ENCODE measurements at places on chromosomes 3 and 15.

GRCh38 chr3:188944108-188944507 is 227.7 kb upstream of the TPRG1 start:
- DNase-seq = no peak

- no peak for DNase-seq
These were observed 1.7 kb upstream of the CLN6 start for GRCh38 chr15:68231102-68231818.

DNA sequence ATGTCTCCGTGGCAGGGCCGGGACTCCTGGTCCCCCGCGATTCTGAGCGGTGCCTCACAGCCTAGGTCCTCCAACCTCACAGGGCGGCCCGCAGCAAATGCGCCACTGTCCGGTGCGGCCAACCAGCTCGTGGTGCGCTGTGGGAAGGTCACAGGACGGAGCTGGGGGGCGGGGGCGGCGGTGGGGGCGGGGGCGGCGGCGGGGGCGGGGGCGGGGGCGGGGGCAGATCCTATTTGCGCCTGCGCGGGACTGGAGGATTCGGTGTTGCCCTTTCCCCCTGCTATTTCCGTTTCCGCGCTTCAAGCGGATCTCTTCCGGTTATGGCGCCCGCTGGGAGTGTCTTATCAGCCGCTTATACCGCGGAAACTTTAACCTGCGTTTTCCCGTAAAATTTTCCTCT is 106.7 kb upstream of the SNRPN start:
- no peak for DNase-seq

DNA sequence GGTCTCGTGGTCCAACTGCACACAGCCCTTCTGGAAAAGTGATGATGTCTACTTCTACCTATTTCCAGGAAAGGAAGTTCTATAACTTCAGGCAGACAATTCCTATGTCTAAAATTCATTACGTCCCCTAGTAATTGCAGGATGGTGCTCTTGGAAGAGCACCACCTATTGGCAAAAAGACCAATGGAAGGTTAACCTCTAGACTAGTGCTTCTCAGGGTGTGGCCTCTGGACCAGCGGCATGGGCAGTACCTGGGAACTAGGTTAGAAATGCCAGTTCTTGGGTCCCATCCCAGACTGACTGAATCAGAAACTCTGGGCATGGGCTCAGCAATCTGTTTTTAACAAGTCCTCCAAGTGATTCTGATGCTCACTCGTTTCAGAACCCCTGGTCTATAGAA is 258.3 kb upstream of the ICE2 start:
- DNase-seq = no peak

GRCh38 chr3:89114841-89115223 is 7.4 kb downstream of the EPHA3 start:
- DNase-seq = no peak

- DNase-seq = no peak
These were observed 211.3 kb downstream of the KLF13 start for GRCh38 chr15:31537770-31538592.

- DNase-seq = no peak
These were observed 9.5 kb upstream of the KNSTRN start for GRCh38 chr15:40372981-40373380.

GRCh38 chr3:13251166-13251903 is 168.8 kb downstream of the NUP210 start:
- no peak for DNase-seq

- no peak for DNase-seq
These were observed 98.0 kb upstream of the ARHGEF26 start for GRCh38 chr3:154023148-154023547.

DNA sequence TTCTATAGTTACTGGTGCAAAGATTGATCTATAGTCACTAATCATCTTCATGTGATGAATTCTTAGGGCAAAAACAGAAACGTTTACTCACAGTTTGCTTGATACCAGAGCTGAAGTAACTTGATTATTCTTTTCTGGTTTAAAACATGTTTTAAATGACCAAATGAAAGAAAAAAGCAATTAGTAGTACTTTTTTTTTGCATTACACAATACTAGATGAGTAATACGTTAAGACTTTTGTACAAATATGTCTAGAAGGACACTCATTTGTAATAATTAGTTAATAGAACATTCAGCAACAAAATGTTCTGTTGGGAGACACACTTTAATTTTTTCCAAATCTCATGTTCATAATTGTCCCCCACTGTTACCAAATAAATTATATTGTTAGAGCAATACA is 523.2 kb downstream of the SOX2 start:
- no peak for DNase-seq

DNA sequence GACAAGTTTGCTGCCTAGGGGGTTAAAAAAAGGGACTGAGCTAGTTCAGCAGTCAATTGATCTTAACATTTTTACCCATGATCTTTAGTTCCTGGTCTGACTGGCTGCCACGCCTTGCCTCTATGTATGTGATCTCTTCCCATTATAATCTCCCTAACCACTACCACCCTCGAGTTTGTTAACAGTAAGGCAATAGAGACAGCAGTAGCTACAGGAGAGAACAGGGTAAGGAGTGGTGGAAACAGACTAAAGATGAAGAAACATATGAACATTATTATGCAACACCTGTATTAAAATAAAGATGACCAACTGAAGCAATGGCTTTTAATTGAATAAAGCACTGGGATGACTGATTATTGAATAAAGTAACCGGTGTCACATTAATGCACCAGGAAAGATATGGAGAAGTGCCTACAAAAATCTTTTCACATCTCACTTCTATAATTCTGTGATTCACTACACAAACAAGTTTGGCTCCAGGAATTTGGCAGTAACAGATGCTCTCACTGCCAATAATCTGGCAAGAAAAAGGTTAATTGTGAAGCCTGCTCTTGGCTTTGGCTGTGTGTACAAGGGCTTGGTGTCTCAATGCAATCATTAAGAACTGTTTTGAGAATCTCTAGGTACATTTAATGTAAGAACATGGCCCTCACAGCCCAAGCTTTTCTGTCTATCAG is 95.7 kb downstream of the HHLA2 start:
- DNase-seq = no peak

DNA sequence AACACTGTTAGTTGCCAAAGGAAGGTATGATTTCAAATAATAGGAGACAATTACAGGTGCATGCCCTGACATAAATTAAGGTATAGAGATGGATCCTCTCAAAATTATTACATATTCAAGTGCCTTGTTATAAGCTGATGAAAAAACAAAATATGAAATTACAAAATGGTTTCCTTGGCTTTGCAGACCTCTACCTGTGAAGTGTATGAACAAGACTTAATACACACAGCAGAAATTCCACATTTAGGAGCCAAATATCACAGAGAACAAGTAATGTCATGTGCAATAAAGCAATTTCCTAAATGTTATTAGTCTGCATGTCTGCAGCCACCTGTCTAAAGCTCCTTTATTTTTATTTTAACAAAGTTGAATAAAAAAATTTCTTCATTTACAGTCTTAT is 151.5 kb downstream of the ALCAM start:
- DNase-seq = no peak

DNA sequence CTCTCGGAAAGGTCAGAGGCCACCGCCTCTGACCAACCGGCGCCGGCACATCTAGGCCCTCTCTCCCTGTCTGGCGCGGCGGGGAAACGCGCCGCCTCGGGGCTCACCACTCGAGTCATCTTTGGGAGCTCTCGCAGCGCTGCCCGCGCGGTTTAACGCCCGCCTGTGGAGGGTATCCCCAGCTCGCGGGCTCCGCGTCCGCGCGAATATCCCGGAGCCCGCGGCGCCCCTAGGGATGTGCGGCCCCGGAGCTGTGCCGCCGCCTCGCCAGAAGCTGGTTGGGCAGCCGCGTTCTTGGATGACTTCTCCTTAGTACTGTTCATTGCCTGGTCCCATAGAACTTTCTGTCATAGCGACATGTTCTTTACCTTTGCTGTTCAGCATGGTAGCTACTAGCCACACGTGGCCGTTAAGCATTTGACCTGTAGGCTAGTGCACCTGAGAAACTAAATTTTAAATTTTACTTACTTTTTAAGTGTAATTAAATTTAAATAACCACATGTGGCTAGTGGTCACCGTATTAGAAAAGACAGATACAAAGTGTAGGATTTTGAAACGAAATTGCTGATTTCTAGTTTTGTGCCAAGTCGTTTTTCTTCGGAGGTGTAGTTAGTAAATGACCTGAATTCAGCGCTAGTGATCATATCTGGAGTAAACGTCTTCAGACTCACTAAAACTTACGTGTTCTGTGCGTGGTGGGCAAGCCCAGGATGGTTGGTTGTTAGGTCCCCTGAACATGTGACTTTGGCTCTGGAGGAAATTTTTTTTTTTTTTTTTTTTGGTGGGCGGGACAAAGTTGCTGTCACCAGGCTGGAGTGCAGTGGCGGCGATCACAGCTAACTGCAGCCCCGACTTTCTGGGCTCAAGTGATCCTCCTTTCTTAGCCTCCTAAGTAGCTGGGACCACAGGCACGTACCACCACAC is 835 bp downstream of the ARIH2 start:
- DNase-seq = no peak

GRCh38 chr3:150889106-150889505 is 16.1 kb downstream of the MINDY4B start:
- no peak for DNase-seq

DNA sequence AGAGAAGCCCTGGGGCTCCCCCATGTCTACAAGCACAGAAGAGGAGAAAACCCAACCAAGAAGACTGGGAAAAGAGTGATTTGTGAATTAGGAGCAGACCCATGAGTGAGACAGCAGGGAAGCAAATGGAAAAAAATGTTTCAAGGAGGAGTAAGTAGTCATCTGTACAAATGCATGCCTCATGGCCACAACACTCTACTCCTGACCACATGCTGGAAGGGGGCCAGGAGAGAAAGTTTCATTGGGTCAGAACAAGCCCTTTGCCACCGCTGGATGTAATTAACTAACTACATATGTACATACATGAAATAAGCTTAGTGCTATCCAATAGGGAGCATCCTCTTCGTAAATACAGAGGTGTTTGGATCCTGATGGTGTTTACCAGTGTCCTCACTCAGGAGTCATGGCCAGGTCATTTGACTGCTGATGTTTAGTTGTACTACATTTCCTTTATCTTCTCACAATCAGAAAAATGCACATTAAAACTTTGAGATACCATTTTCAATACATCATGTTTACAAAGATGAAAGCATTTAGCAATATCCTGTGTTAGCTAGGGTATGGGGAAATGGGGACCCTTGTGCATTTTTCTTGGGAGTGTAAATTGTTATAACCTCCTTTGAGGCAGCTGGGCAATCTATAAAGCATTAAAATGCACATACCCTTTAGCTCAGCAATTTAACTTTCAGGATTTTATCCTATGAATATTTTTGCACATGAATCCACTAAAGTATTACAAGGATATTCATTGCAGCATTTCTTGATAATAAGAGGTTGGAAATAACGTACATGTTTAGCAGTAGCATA is 27.1 kb downstream of the CLRN1 start:
- DNase-seq = no peak

- no peak for DNase-seq
These were observed 8.9 kb upstream of the DUSP7 start for GRCh38 chr3:52065264-52065756.

GRCh38 chr3:8842293-8842692 is 72.9 kb upstream of the OXTR start:
- DNase-seq = no peak

DNA sequence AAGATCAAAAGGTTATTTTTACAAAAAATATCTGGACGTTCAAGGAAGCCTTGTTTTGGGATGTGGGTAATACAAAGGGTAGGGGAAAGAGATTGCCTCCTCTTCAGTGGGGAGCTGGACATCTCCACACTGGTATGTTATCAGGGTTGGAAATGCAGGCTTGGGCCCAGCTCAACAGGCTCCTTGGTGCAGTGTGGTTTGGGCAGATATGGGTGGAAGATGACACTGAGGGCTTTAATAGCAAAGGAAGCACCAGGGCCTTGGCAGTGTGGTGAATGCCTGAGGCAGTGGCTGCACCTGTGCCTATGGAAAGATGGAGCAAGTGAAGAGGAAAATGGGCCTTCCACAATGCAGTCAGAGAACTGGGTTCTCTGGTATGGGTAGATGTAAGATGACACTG is 11.2 kb upstream of the MED12L start:
- DNase-seq = no peak

DNA sequence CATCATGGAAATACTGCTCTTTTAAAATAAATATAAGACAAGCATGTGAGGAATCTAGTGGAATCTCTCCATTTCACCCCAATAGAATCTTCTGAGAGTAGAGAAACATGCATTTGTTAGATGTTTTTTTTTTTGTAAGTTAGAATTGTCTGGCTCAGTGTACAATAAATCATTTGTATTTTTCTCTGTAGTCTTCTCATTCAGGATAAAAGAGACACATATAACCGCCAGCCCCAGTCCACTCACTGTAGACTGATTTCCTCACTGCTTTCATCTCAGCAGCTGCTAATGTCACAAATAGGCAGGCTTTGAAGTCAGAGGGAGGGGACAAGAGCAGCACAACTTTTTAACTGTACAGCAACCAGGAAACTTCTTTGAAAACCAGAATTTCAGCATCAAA is 140.2 kb upstream of the RBMS3 start:
- DNase-seq = no peak

GRCh38 chr15:78085928-78086327 is 6.4 kb upstream of the SH2D7 start:
- no peak for DNase-seq

DNA sequence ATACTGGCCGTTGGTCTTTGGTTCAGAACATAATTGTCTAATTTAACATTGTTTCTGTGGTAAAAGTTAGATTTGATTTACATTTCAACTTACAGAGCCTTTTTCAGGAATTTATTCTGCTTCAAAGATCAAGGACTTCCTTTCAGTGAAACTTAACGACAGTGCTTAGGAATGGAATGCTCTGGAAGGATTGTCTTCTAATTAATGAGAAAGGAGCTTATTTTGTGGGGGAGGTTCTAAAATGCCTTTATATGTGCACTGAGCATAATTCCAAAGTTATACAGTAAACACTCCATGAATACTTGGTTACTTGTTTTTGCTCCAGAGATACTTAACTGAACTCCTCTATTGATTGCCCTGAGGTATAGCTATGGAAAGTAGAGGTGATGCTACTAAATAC is 75.7 kb downstream of the CACNA1D start:
- DNase-seq = no peak

GRCh38 chr3:169250000-169250399 is 413.5 kb downstream of the MECOM start:
- no peak for DNase-seq

GRCh38 chr15:47696351-47696750 is 21.0 kb upstream of the SEMA6D start:
- DNase-seq = no peak

GRCh38 chr15:83565553-83566159 is 88.3 kb upstream of the ADAMTSL3 start:
- DNase-seq = no peak
